Foreskin keratinocyte (primary cell): ENCODE measurements at places on chromosomes 7 and 10.

DNA sequence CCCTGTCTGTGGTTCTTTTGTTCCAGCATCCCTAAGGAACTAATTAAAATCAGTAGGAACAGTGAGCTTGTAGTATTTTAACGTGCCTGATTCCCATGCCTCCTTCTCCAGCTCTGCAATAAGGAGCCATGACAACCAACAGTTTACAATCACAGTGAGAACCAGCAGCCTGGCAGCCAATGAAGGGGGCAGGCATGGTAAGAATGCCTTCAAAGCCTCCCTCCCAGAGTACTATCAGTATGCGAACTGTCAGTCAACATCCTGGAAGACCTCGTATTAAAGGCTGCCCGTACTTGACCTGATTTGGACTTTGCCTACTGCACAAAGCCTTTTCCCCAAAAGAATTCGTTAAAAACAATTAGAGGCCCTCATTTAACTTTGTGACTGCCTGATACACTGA lies 7.7 kb downstream of the ZPBP start:
- DNase-seq, result no peak

DNA sequence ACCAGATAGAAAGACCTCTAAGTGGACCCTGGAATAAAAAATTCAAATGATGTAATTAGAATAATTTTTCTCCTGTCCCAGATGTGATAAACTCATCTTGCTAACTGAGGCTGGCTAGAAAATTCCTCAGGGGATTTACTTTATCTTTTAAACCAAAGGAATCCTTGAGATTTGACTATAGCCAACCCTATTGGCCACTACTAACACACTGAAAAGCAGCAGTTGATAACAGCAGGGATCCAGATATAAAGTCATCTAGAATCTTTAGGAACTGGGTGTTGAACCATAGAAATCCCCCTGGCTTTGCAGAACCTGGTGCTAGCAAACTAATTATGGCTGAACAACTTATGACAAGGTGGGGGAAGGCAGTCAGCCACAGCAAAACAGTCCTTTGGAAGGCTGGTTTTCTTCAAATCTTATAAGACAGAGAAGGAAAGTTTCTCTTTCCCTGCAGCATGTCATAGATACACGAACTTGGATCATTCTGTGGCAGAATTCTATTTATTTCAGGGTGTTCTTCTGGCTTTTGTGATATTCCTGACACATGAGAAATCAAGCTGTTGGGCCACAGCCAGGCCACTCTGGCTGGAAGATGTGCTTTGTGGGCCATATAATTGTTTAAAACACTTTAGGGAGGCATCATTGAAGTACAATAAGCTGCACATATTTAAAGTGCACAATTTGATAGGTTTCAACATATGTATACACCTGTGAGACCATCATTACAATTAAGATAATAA lies 643.6 kb downstream of the SORCS3 start:
- no peak for DNase-seq

GRCh38 chr7:1853986-1854865 lies 184.1 kb downstream of the ELFN1 start:
- no peak for DNase-seq

DNA sequence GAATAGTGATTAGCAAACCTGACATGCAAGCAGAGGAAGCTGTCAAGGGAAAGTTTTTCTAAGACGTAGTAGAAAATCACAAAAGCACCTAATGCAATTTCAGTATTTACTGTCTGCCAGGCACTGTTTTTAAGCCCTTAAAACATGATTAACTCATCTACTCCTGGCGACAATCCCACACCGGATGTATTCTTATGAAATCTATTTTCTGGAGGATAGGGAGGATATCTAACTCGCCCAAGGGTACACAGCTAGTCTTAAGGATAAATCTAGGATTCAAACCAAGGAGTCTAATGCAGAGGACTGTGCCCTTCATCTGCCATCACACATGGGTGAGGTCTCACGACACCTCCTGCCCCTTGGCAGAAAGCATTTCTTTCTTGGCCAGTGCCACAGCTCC lies 47.8 kb upstream of the FIGNL1 start:
- no peak for DNase-seq

GRCh38 chr10:27496137-27496536 lies 8.0 kb upstream of the RAB18 start:
- DNase-seq, result no peak
